HCEC 1CT (cell line): ENCODE measurements at places on chromosomes 2 and 18.

GRCh38 chr2:136107051-136108033 is 10.6 kb downstream of the CXCR4 start:
- no peak for DNase-seq

DNA sequence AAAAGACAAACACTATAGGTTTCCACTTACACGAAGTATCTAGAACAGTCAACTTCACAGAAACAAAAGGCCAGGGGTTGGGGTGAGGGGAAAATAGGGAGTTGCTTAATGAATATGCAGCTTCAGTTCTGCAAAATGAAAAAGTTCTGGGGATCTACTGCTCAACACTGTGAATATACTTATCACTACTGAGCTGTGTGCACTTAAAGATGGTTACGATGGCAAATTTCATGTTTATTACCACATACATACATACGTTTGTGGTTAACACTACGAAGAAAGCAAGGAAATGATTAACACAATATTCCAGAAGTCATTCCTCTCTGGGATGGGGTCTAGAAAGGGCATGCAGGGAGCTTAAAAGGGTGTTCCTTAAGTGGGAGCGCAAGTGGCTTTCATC is 19.3 kb downstream of the MBOAT2 start:
- peak; percentile 32 for DNase-seq

GRCh38 chr2:50402654-50402960 is 629.3 kb downstream of the NRXN1 start:
- no peak for DNase-seq

- peak; percentile 12 for DNase-seq
Observed at GRCh38 chr2:119290859-119291587, 67.4 kb downstream of the STEAP3 start.

GRCh38 chr2:68083346-68083745 is 20.5 kb upstream of the C1D start:
- DNase-seq, result no peak

DNA sequence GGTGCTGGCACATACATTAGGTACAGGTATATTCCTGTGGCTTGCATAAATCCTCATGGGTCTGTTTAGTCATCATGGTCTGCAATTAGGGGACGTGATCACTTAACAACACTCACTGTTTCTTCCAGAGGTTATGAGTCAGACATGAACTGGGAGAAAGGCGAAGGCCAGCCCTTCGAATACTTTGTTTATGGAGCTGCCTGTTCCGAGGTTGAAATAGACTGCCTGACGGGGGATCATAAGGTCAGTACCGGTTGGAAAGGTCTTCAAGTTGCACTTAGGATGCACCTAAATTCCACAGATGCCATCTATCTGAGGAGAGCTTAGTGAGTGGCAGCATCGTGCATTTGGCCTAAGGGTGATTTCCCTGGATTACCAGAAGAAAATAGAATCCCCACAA is 76.9 kb downstream of the AOX1 start:
- peak; percentile 79 for DNase-seq

- no peak for DNase-seq
Observed at GRCh38 chr2:197322724-197323720, 12.4 kb upstream of the ANKRD44 start.

- DNase-seq, result no peak
Observed at GRCh38 chr18:34117319-34117718, 107.4 kb downstream of the NOL4 start.

GRCh38 chr2:153786016-153786415 is 85.7 kb upstream of the GALNT13 start:
- no peak for DNase-seq

GRCh38 chr2:241804326-241805229 is 4.4 kb upstream of the NEU4 start:
- no peak for DNase-seq
